ENCODE measurements at places on chromosomes 1 and 21.

GRCh38 chr1:11373895-11374747 is 101.1 kb downstream of the UBIAD1 start:
- DNase-seq: no peak

GRCh38 chr1:108050911-108051629 is 86.1 kb upstream of the VAV3 start:
- DNase-seq: no peak

DNA sequence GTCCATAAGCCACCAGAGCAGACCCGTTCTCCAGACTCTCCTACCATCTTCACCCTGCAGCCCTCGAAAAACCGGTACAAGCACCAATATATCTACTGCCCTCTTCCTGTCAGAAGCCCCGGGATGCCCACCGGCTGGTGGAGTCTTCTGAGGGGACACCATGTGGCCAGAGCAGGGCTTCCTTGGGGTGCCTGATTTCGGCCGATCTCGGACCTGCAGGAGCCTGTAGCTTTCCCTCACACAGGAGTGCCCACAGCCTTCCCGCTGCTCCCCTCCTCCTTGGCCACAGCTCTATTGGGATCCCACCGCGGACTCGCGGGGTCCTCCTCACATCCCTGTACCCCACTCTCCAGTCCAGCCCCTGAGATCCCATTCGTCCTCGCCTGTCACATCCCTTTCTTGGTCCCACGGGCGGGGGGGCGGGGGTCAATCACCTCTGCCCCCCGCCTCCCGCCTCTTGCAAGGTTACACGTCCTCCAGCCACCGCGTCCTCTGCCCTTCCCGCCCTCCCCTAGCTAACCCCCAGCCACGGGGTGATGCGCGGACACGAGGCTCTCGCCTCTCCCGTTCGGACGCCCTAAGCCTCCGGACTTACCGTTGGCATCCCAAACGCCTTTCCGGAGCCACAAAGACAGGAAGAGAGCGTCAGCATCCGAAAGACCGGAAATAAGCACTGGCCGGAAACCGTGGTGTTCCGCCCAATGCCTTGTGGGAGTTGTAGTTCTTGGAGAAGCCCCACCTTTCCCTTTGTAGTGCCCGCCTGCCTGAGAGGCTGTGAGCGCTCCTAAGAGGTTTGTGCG is at the start of gene SSR2:
SSR2 (minus strand) TSS at position 659 of the 800 bp plus-strand sequence. CDS start 784 bp downstream, outside the sequence.
- DNase-seq: peak; percentile 44

DNA sequence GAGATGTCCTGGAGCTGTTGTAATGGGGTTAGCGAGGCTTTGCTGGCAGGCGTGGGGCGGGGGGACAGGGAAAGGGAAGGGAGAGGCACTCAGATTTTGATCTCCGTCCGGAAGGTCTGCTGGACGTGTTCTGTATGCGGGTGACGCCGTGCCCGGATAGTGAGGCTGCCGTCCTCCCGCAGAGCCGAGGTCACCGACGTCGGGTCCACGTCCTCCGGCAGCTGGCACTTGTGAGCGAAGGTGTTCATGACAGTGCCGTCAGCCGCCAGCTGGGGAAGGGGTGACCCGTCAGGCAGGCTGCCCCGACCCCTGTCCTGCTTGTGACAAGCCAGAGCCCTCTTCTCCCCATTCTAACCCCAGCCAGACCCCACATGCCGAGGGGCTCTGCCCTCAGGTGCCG is 2.4 kb downstream of the HSPB7 start:
- no peak for DNase-seq

GRCh38 chr1:66925944-66926343 is 1.2 kb downstream of the MIER1 start:
- DNase-seq: no peak

GRCh38 chr21:39348040-39348354 is 891 bp downstream of the HMGN1 start:
- DNase-seq: no peak

- no peak for DNase-seq
These were observed 89.1 kb upstream of the NEGR1 start for GRCh38 chr1:72371259-72372035.

GRCh38 chr1:3886106-3886670 is 13.9 kb downstream of the C1orf174 start:
- DNase-seq: no peak

- DNase-seq: no peak
These were observed 3.1 kb upstream of the LENEP start for GRCh38 chr1:154990276-154990675.

- DNase-seq: no peak
These were observed 39.2 kb downstream of the CAMK2N1 start for GRCh38 chr1:20446796-20447195.

GRCh38 chr1:22328331-22329147 is 123.1 kb upstream of the ZBTB40 start:
- no peak for DNase-seq

- no peak for DNase-seq
These were observed 24.3 kb downstream of the UBE2Q1 start for GRCh38 chr1:154533952-154534844.

DNA sequence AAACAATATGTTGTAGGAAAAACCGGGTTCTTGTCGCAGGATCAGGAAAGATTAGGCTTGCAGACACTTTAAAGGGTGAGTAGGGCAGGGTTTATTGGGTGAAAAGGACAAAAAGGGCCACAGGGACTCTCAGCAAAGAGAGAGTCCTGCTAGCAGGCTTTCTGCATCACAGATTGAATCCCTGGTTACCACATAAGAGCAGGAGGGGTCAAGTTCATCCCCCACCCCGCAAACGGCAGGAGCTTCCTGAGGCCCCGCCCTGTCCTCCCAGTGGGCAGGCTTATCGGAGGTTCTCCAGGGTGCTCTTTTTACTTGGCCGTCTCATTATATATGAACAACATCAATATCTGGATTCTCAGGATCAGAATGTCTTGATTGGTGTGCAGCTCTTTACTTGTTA is 47.7 kb downstream of the SYCP1 start:
- no peak for DNase-seq

DNA sequence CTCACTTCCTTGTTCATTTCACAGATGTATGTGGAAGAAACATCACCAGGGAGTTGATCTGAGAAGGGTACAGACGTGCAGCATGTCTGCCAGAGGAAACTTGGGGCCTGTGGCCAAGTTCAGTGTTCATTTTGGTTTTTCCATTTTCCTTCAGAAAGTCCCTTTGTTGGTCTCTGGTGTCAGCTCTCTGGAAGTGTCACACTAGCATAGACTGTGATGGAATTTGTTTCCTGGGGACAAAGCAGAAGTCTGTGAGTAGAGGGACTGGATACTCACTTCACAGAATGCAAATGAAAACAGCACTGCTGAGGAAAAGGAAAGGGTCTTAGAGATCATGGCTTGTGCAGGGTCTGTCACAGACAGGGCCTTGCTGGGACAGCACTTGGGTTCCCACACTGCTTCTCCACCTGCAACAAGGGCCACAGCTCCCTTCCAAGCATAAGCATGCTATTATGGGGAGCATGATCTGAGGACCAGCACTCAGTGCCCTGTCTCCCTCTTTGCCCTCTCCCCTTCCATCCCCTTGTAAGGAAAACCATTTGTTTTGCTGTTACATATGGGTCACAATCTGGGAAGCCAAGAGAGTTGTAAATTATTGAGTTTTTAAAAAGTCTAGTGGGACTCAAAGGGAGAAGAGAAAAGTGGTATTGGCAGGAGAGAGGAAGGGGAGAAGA is 31.4 kb upstream of the CD84 start:
- DNase-seq: no peak

DNA sequence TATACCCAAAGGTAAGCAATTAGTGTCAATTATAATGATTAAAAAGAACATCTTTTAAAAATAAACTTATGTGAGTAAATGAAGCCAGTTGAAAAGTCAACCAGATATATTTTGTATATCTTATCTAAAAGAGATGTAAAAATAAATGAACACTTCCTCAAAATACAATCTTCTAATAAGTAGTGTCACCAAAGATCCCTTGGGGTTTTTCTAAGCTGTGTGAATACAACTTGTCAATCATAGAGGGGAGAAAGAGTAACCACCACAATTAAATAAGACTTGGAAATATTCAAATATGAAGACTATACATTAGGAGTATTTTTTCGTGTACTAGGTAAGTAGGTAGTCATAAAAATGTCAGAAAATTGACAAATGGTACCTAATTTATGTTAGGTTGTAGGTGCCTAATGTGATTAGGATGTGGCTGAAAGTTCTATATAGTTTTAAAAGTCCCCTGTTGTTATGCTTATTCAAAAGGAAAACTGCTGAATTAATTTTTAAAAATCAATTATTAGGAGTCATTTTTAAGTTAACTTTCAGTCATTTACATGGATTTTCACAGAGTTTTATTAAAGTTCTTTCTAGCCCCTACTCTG is 72.6 kb downstream of the RASAL2 start:
- no peak for DNase-seq

DNA sequence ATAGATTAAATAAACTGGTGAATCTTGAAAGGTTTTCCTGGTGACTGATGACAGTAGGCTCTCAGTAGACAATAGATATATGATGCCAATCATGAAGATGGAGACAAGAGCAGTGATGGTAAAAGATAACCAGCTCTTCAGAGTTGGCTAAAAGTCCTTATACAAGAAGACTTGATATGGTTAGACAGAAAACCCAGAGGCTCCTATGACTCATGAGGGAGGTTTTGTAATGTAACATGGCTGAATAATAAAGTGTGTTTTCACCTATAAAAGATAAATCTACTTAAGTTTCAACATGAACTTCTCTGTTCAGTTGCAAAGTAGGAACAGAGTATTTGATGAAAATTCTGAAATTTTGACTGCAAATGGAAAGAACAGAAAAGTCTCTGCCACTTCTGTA is 12.7 kb upstream of the CRNN start:
- DNase-seq: no peak

DNA sequence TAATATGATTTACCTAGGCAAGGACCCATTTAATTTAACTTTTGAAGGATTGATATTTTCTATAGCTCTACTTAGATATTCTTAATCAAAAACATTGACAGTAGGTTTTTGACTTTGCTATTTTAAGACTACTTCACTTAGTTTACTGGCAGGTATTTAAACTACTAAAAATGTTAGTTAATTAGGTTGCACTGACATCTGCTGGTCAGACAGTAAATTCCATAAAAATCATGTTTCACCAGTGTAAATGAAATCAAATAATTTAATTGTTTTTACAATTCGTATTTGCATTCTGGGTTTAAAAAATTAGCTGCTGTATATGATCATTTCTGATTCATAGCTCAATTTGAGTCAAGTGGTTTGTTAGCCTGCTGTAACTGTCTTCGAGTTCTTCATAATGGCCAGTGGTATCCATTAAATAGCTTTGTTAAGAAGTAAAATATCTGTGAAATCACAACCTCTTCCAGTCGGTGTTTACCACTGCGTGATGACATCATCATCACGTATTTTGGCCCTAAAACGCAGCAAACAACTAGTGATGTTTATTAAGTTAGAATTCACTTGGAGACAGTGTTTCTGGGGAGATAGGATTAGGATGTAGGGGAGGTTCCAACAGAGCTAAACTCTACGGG is 26.2 kb downstream of the EXTL2 start:
- no peak for DNase-seq

DNA sequence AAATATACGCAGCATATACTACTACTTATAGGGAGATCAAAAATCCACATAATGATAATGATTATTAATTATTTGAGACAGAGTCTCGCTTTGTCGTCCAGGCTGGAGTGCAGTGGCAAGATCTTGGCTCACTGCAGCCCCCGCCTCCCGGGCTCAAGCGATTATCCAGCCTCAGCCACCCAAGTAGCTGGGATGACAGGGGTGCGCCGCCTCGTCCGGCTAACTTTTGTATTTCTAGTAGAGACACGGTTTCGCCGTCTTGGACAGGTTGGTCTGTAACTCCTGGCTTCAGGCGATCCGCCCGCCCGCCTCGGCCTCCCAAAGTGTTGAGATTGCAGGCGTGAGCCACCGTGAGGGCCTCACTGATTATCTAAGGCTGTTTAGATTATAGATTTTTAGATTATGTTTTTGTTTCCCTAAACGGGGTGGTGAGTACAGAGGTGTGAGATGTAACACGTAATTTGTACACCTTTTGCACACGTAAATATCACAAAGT is 548 bp upstream of the SLC25A33 start:
- no peak for DNase-seq

- no peak for DNase-seq
These were observed 1017.0 kb downstream of the MRPL39 start for GRCh38 chr21:24590261-24590660.

DNA sequence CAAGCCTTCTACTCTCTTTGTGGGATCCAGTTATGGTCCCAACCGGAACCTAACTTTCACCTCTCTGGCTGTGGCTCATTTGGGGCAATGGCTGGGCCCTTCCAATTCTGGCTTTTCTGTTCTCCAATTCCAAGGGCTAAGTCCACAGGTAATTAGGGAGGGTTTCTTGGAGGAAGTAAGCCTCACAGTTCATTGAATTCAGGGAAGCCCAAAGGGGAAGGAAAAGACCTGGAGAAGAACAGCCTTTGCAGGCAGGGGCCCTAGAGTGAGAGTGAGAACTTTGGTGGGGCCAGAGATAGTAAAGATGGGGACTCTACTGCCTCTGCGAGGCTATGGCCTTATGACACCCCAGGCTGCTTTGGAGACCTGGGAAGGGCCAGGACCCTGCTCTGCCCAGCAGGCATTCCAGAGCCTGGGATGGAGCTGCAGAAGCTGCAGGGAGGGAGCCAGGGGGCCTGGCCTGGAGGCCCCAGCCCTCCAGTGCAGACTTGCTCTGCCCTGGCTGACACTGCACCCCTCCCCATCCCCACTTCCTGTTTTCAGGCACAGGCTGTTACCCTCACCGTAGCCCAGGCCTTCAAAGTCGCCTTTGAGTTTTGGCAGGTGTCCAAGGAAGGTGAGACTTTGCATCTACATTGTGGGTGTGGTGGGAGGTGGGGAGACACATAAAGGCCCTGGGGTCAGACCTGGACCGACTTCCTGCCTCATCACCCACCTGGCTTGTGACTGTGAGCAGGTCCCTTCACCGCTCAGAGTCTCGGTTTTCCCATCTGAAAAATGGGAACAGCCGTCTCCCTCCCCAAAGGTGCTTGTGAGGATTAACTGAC is 18.9 kb downstream of the LDLRAP1 start:
- no peak for DNase-seq

DNA sequence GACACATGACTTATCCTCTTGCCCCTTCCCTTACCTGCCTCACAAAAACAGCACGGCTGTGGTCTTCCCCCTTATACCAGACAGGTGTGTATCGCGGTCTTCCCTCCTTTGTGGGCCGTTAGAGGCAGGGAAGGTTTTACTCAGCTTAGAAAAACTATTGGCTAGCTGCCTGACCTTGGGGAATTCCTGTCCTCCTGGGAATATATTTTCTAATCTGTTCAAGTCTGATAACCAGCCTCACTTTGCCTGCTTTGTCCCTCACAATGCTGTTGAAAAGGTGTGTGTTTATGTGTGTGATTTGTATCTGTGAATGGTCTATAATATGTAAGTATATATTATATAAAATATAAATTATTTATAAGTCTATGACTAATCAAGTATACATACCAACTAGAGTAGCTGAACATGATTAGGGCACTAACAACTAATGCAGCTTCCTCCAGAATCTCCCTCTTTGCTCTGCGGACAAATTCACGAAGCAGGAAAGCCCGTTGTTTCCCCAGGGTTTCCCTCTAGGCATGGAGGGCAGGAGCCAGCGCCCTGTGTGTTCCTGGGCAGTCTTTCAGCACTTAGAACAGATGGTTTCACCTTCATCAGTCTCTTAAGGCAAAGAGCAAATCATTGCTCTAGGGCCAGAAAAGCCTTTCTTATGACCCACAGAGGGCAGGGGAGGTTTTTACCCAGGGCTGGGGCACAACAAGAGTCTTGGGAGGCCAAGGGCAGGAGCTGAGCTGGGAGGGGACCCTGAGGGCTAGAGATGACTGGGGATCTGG is 25.6 kb downstream of the SLC26A9 start:
- no peak for DNase-seq

Measured in nucleus accumbens (tissue), 56 donors.